ENCODE measurements at places on chromosomes 7 and 10. TPM values are rescaled to one million over a fixed set of nuclear protein-coding genes. Genes with fewer than 3 reads are reported as not detected.

- no peak for DNase-seq
Measured at GRCh38 chr7:104873401-104873800, 140.6 kb upstream of the KMT2E start.

GRCh38 chr10:113221756-113222168 lies 271.7 kb downstream of the TCF7L2 start:
- DNase-seq, result no peak

DNA sequence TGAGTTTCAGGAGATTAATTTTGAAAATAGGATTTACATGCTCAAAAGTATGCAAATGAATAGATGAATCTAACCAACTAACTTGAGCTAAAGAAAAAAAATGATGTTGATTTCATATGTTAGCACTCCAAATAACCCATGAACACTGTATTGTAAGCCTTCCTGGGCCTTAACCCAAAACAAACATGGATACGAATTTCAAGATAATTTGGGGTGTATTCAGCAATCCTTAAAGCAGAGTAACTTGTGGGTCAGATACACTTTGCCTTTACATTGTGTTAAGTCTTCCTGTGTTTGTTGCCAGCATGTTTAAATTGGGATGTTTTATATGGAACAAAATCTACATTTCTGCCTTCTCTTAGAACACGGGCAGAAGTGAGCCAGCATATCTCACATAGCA lies 124.2 kb upstream of the WDR11 start:
- no peak for DNase-seq

DNA sequence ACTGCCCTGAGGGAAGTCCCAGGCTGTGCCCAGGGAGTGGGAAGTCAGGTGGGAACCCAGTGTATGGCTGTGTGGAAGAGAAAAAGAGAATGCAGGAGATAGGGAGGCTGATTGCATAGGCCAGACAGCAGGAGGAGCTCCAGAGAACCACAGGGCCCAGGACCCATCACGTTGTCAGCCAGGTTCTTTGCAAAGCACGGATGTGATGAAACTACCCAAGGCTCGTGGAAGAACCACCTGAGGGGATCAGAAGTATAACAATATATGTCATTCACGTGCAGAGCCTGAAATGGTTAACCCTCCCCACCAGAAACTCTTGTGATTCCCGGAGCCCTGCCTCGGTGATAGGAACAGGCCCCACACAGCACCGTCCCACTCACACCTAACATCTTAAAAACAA lies 83.6 kb downstream of the LARP4B start:
- no peak for DNase-seq

- DNase-seq, result no peak
Measured at GRCh38 chr10:98135222-98135899, 904 bp downstream of the R3HCC1L start.

- no peak for DNase-seq
Measured at GRCh38 chr10:124605856-124606812, 138.0 kb downstream of the FAM53B start.

GRCh38 chr7:129604713-129605437 lies 6.6 kb upstream of the NRF1 start:
- no peak for DNase-seq

- DNase-seq, result no peak
Measured at GRCh38 chr7:43495572-43495971, 87.3 kb upstream of the STK17A start.

- DNase-seq, result peak; percentile 1
Measured at GRCh38 chr10:42954766-42955492, 121.9 kb upstream of the RET start.

GRCh38 chr7:131554880-131555516 lies 1.4 kb downstream of the PODXL start:
- no peak for DNase-seq

DNA sequence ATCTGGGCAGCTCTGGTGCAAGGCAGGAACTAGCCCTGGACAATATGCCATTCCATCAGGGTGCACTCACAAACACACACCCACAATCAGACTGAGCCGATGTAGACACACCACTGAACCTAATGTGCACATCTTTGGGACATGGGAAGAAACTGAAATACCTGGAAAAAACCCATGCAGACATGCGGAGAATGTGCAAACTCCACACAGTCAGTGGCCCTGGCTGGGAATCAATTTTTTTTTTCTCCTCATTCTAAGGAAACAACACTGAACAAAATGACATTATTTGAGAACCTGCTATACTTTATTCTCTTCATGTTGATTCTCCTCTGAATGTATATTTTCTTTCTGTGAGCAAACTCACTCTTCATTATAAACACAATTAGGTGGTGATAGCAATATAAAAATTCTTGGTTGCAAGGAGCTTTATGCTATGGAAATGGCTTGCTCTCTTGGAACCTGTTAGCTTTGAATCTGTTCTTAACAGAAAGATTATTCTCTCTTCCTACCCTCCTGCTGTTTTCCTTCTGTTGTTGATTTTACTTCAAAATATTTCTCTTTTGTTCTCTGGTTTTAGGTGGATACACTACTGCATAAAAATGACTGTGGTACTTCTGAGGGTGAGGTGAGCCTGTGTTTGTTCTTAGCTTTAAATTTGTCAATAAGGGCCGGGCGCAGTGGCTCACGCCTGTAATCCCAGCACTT lies 33.0 kb upstream of the MICU1 start:
- DNase-seq, result no peak

DNA sequence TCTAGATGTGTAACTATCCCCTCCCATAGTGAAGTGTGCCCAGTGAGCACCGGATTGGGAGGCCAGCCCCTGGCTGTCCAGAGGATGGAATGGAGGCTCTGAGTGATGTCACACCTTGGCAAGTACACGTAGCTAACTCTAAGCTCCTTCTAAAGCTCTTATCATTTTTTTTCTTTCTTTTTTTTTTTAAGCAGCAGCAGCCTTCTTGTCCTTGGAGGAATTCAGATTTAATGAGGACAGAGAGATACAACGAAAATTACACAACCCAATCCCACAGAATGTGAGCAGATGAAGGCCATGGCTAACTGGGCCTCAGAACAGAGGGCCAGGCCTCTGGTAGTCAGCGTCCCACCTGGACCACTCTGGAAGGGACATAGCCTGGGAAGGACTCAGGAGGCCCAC lies 11.3 kb downstream of the TNS3 start:
- DNase-seq, result no peak

DNA sequence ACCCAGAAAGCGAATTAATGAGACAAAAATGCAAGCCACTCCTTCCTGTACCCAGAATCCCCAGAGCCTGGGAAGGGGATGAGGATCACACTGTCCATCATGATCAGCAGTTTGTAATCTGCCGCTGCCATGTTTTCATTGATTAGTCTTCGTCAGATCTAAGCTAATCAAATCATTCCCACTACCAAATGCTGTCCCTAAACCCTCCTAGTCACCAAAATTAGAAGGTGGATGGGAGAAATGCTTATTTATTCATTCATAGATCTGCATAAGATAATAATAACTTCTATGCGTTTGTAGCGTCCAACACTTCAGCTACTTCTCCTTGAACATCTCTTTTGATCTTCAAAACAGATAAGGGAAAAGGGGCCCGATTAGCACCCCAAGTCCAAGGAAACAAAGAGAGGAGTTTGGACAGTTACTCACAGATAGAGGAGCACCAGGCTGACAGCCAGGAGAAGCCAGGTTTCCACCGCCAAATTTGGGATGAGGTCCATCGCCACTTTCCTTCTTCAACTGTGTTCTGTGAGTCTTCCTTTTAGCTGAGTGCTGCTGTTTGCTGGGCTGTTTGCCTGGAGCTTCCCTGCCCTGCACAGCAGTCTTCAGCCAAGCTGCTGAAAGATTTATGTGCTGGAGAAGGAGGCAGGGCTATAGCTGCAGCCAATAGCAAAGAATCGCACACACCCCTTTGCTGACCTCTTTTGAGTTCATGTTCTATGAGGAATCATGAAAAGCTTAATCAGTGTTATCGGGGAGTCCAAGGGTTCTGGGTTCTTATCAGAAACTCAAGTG lies at the start of gene CYP3A5:
Gene CYP3A5 (minus strand): TSS at position 597 of the 792 bp plus-strand sequence. CDS start 100 bp downstream, at position 497.
- DNase-seq, result no peak

GRCh38 chr10:35797187-35797586 lies 155.1 kb upstream of the FZD8 start:
- no peak for DNase-seq

- DNase-seq, result no peak
Measured at GRCh38 chr10:27100813-27101347, 586 bp upstream of the ANKRD26 start.

DNA sequence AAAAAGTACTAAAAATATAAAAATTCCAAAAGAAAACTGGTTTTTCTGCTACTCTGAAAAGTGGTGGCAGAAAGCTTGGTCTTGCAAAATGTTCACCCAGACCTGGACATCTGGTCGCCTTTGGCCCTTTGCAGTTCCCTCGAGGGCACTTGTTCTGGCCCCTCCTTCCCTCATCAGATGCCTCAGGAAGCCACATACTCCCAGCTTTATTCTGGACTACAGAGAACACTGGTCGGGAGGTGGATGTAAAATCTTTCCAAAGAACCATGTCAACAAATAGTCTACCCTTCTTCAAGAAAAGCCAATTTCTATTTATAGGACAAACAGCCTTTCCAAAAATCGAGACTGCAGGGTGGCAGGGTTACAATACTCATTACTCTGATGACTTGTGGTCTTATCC lies 726.1 kb downstream of the TNS3 start:
- DNase-seq, result no peak

GRCh38 chr7:139976838-139977656 lies 85.7 kb downstream of the PARP12 start:
- no peak for DNase-seq

GRCh38 chr10:35505241-35505873 lies 99.8 kb upstream of the GJD4 start:
- no peak for DNase-seq

CYP2W1 gene
- total RNA-seq, result not detected

SPDYE1 gene
- total RNA-seq, result not detected

C7orf25 gene
- 1.9 TPM for total RNA-seq

TLL2 gene
- not detected for total RNA-seq

SH3PXD2A gene
- 2.4 TPM for total RNA-seq

PODXL gene
- total RNA-seq, result 1.1 TPM

CARD11 gene
- 87.6 TPM for total RNA-seq

PLXNA4 gene
- 0.38 TPM for total RNA-seq

ITIH2 gene
- total RNA-seq, result 0.38 TPM

MKX gene
- 0.95 TPM for total RNA-seq
